Activated naive CD4-positive, alpha-beta T cell treated with anti-CD3 and anti-CD28 coated beads, Interleukin-2, amount 50 U/mL, for 72 hours (primary cell): ENCODE measurements at places on chromosomes 16 and 17.

GRCh38 chr16:30121741-30122571, 1.1 kb downstream of the MAPK3 start:
- no peak for DNase-seq

- DNase-seq: no peak
Observed at GRCh38 chr17:17445296-17445924, 31.4 kb upstream of the MED9 start.

- peak; percentile 80 for DNase-seq
Observed at GRCh38 chr16:997440-998051, 16.0 kb downstream of the SOX8 start.

DNA sequence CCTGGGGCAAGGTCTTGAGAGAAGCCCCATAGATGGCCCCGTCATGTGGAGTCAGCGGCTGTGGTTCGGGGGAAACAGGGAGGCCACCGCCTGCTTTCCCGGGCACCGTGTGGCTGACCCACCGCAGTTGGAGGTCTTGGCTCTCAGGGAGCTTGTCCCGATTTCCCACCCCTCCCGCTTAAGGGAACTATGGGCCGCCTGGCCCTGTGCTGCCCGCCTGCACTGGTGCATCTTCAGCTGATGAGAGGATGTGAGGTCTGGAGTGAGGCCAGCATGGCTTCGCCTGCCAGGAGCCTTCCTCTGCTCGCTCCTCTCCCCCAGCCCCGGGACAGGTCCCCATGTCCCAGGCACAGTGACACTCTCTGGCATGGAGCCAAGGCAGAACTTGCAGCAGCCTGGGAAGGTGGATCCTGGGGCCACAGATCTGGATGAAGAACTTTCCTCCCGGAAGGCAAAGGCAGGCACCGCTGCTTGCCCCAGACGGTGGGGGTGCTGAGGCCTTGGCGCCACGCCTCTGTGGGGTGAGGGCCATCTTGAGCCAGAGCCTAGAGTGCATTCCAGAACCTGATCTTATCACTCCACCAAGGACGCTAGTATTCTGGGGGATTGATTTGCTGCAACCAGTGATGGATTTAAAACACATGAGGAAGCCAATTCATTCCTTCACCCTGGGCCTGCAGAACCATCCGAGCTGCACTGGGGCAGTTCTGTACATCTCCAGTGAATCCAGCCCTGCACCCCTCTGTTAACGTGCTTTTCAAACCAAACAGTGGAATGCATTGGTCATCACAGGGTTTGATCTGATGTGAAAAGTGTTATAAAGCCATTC, 178.6 kb upstream of the TNRC6C start:
- no peak for DNase-seq

- no peak for DNase-seq
Observed at GRCh38 chr16:82544378-82545160, 82.2 kb upstream of the CDH13 start.
